Right atrium auricular region (tissue), 2 donors: ENCODE measurements at places on chromosomes 13 and 19. TPM values are rescaled to one million over a fixed set of nuclear protein-coding genes. Genes with fewer than 3 reads are reported as not detected.

- no peak for DNase-seq
These were observed 35.3 kb upstream of the NPAS1 start for GRCh38 chr19:46984077-46985010.

- DNase-seq: no peak
These were observed 8.6 kb downstream of the CRB3 start for GRCh38 chr19:6472713-6473112.

DNA sequence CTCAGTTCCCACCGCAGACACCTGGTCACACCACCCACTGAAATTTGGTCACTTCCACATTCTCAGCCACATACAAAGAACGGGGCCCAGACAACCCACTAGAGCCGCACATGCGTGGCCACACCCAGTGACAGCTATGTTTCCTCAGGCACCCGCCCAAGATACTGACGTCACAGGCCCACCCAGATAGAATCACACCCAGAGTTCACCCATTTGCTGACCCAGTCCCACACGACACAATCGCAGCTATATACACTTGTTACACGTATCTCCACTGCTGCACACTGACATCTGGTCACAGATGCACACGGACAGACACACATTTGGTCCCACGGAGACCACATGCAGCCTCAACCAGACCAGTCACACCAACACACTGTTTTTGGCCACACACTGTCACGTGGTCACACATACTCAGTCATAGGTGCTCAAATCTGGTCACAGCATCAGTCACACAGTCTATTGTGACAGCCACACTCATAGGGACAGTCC is 2.9 kb downstream of the NUMBL start:
- DNase-seq: peak; percentile 98

- DNase-seq: no peak
These were observed 42.6 kb upstream of the TPM4 start for GRCh38 chr19:16033721-16034120.

Gene APC2
- total RNA-seq: 0.04 TPM
